ENCODE measurements at places on chromosomes 5 and 9.

DNA sequence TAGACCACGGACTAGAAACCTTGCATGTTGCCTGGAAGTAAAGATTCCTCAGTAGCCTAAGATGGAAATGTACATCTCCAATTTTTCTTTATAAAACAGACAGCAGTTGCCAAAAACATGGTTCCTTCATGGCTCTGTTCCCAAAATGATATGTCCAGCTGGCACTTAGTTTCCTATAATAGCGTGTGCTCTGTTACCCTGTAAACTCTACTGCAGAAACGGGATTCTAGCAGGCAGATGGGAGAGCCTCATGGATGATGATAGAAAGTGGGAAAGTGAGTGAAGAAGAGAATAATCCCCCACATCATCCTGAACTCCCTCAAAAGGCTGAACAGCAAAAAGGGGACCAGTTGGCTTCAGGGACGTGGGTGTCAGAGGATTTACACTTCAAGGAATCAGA is 118.2 kb downstream of the FRMD3 start:
- DNase-seq, result no peak

GRCh38 chr5:143671674-143672569 is 140.0 kb upstream of the HMHB1 start:
- no peak for DNase-seq

DNA sequence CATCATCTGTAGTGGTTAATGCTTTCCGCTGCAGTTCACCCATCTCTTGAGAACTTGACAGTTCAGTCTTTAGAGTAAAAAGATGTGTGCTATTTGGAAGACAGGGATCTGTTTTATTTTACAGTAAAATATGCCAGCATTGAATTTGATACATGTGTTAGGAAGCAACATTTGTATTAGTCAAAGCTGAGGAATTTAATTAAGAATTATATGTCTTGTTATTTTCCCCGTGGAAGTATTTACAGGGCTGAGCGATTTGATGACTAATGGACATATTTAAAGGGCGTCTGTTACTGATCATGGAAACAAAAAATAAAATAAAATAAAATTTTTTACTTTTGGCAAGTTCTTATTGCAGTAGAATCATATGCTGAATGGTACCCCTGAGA is 101.3 kb downstream of the PAM start:
- peak; percentile 21 for DNase-seq

GRCh38 chr9:132729235-132729890 is 59.1 kb downstream of the GTF3C4 start:
- no peak for DNase-seq

- no peak for DNase-seq
These were observed 104.6 kb downstream of the CDK5RAP2 start for GRCh38 chr9:120475341-120475740.

DNA sequence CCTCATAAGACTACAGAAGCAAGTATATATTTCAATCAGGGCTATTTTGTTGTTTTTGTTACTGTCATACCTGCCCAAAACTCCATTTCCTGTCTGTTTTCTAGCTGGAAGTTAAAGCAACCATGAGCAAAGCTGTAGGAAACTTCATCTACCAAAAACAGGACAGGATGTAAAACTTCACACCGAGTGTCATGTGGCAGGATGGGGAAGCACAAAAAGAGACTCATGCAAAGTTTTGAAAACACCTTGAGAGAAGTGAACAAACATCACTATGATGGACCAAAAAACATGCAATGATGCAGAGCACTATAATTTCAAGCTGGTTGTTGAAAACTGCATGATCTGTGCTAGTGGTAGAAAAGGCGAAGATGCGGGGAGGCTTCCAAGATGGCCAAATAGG is 6.3 kb upstream of the GZMA start:
- no peak for DNase-seq

GRCh38 chr5:128470663-128471062 is 67.4 kb downstream of the FBN2 start:
- DNase-seq, result peak; percentile 22

- DNase-seq, result no peak
These were observed 60.0 kb downstream of the MEGF9 start for GRCh38 chr9:120654272-120654671.

DNA sequence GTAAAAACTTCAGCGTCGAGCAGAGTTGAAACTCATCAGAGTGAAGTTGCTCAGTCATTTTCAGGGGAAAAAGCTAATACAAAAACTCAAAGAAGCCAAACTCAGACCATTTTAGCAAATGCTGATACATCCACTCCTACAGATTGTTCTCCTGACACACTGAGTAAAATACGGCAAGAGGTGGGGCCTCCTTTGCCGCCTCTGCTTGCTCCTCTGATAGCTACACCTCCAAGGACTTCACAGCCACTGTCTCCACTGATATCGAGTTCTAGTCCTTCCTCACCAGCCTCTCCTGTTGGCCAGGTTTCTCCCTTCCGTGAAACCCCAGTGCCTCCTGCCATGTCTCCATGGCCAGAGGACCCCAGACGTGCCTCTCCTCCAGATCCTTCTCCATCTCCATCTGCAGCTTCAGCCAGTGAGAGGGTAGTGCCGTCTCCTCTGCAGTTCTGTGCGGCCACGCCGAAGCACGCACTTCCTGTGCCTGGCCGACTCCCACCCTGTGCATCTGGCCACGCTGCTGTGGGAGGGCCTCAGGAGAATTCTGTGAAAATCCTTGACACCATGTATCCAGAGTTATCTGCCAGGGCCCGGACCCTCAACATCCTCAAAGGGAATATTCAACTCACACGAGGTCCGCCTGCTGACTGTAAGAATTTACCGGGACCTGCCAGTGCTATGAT is 41.7 kb downstream of the ICE1 start:
- no peak for DNase-seq

GRCh38 chr5:54093861-54094260 is 216.5 kb downstream of the ARL15 start:
- no peak for DNase-seq

- no peak for DNase-seq
These were observed 102.4 kb downstream of the TTLL11 start for GRCh38 chr9:121990600-121991306.

DNA sequence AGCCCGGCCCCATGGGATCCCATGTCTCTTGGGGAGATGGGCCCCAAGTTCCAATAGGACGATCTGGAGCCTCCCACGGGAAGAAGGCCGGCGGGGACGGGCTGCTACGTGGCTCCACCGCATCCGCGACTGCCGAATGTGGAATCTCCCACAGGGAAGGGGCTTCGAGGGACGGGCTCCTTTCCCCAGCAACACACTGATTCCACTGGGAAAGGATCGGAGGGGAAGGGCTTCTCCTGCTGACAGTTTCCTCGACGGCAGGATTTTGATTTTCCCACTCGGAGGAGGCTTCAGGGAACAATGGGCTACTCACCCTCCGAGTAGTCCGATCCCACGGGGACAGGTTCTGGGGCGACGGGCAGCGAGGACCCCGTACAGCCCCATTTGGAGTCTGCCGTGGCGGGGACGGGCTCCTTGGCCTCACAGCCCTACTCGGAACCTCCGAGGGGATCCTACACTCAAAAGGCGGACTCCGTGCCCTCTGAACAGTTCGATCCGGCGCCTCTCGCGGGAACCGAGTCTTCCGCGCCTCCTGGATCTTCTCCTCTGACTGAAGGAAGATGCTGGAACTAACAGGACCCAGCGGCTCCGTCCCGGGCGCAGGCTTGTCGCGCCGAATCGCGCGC is 1.3 kb downstream of the PROB1 start:
- no peak for DNase-seq

- no peak for DNase-seq
These were observed 179.0 kb upstream of the PPP1R26 start for GRCh38 chr9:135300346-135301141.

- DNase-seq, result no peak
These were observed 51.9 kb upstream of the IQGAP2 start for GRCh38 chr5:76351176-76351575.

DNA sequence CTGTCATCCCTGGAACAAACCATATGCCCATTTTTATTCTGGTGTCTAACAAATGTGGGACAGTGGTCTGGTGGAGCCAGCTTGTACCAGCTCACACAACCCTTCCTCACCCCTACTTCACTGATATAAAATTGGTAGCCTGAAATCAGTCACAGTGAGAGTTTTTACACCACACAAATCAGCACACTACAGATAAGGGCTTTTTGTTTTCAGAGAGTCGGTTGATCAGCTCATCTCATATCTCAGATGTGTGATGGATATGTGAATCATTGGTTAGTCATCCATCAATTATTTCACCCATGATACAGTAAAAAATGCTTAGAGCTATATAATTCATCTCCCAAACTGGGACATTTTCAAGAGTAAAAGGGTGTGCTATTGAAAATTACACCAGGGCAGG is 529.2 kb downstream of the EBF1 start:
- DNase-seq, result no peak

DNA sequence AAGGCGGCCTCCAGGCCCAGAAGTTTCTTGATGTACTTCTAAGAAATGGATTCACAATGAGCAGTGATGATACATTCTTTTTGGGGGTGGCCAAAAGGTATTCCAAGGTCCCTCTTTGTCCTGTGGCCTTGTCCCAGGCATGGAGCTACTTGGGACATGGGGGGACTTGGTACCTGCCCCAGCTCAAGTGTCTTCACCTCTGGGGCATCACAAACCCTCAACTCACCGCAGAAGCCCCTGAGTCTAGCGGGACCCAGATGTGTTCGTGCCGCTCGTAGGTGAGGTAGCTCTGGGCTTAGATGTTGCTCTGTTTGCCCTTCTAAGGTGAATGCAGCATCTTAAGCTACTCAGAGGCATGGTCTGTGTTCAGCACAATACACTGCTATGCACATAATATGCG is 338.0 kb upstream of the IRX4 start:
- DNase-seq, result no peak

DNA sequence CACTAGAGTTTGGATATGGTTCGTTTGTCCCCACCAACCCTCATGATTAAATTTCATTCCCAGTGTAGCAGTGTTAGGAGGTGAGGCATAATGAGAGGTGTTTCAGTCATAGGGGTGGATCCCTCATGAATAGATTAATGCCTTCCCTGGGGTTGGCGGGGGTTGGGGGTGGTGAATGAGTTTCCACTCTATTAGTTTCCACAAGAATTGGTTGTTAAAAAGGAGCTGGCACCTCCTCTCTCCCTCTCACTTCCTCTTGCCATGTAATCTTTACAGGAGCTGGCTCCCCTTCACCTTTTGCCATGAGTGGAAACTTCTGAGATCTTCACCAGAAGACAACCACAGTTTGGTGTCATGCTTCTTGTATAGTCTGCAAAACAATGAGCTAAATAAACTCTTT is 333.7 kb downstream of the ENC1 start:
- DNase-seq, result no peak

- DNase-seq, result no peak
These were observed 830.3 kb downstream of the BRINP1 start for GRCh38 chr9:118538959-118539358.

Measured in HTR-8/SVneo (cell line).